M059J (cell line): ENCODE measurements at places on chromosomes 7 and 10. TPM values are rescaled to one million over a fixed set of nuclear protein-coding genes. Genes with fewer than 3 reads are reported as not detected.

The CASP2 gene
- total RNA-seq: 22.5 and 31.2 TPM in 2 replicates

The TAC1 gene
- total RNA-seq: not detected in 2 replicates

The KCNH2 gene
- 0.30 and 0.37 TPM in 2 replicates for total RNA-seq

The ABCB1 gene
- 5.3 and 5.6 TPM in 2 replicates for total RNA-seq

The UPK3B gene
- total RNA-seq: 0.05 TPM in 1 of 2 replicates, not detected in the other

DNA sequence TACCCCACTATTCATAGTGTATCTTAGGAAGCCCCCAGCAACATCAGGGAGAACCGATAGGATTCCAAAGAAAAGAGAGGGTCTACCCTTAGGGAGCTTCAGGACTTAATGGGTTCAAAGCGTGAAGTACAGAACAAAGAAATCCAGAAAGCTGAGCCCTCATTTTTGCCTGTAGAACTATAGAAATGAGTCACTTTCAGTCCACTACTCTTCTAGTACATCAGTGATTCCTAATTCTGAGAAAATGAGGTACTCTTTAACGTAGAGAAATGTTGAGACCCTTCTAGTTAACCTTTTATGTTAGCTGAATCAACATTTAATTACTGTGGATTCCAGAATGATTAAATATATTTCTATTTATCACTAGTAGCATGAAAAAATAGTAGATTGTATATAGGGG is 1.8 kb downstream of the TDRD1 start:
- no peak for DNase-seq

DNA sequence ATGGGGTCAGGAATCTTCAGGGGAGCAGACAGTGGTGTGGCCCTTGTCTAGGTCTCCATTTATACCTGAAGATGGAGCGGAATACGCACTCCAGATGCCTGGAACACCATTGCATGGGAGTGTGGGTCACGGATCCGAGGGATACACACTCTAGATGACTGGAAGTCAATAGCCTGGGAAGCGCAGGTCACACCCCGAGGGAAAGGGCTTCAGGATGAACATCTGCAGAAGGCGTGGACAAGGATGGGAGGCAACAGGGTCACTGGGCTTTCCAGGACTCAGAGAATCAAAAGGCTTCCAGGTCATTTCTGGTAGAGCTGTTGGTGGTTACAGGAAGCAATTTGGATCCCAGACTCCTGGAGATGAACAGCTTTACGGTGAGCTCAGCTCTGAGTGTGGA is 382.2 kb upstream of the KLF6 start:
- no peak for DNase-seq

DNA sequence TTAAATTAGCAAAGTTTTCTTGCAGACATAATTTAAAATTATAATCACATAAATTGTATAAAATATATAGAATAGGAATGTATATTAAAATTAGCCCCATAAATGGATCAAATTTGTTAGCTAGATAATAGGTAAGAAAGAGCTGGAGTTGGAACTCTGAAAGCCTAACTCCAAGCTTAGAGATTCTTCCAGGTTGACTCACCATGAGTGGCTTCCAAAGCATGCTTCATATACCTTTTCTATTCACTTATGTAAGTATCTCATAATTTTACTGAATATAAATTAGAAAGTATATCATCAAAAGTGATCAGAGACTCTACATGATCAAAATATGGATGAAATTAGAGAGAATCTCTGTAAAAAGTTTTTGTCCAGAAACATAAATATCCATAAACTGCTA is 320.7 kb upstream of the MAGI2 start:
- peak; percentile 35 for DNase-seq

GRCh38 chr7:38615665-38616064 is 15.5 kb downstream of the AMPH start:
- no peak for DNase-seq

DNA sequence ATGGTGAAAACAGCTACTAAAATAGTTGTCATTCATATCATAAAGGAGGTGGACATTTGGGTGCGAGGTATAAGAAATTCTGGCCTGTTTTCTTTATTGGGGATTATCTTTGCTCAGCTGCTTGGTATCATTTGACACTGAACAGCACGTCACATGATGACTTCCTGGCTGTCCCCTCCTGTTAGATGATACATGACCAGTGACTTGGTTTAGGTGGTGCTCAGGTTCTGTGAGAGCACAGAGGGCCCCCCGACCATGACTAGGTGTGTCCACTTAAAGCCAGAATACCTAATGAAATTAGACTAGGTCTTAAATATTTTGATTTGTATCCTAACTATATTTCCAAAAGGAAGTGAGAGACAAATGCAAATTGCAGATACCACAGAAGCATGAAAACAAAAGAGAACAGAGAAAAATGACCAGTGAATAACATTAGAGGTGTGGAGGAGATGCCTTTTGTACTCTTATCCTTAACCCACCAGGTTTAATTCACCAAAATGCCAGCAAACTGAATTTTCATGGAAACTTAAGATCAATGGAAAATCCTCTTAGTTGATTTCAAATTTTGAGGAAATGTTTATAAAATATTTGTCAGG is 50.6 kb upstream of the GJD4 start:
- no peak for DNase-seq

DNA sequence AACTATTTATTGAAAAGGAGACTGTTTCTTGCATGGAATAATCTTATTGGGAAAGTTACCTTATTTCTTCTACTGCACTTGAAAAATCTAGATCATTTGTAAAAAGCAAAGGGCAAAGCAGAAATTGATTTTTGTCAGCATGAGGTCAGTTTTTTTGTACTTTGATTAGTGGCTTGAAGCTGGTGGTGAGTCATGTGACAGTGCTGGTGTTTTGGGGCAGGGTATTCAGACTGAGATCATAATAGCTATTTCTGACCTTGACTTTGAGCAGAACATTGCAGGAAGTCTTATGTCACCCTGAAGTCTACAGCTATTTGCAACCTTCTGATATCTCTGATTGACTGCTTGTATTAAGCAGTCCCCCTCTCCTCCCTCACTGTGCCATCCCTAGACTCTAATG is 66.3 kb upstream of the SORCS3 start:
- DNase-seq: no peak
